ENCODE measurements at places on chromosomes 4 and X.

DNA sequence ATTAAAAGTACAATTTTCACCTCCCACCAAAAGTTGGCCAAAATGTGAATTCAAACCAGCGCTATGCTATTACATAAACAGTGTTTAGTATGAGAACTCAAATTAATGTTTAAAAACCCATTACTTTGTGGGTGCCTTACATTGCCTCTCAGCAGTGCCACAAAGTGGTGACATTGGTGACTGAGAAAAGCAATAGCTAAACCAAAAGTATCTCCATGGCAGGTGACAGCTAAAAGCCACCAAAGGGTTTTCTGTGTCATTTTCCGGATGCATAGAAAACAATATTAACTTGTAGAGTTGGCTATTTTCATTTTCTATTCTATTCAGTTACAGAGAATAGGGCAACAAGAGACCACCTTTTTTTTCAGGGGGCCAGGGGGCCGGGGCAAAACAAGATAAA is 261.2 kb downstream of the MAPK10 start:
- no peak for DNase-seq

DNA sequence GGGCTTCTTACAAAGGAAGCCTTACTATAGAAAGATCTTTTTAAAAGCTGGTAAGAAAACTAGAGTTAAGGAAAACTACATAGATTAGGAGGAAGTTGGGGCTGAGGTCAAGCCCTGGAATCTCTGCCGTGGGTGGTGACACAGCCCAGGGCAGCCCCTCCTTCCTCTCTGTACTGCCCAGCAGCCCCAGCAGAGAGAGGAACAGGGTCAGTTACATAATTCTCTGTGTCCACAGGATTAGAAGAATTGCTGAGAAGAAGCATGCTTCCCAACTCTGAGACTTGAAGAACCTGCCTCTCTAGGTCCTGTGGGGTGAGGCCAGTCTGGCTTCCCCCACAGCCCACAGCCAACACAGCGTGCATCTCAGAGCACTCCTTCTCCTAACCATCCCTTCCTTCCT is 9.2 kb upstream of the ABLIM2 start:
- no peak for DNase-seq

GRCh38 chrX:332496-332860 is 13.9 kb upstream of the GTPBP6 start:
- no peak for DNase-seq

DNA sequence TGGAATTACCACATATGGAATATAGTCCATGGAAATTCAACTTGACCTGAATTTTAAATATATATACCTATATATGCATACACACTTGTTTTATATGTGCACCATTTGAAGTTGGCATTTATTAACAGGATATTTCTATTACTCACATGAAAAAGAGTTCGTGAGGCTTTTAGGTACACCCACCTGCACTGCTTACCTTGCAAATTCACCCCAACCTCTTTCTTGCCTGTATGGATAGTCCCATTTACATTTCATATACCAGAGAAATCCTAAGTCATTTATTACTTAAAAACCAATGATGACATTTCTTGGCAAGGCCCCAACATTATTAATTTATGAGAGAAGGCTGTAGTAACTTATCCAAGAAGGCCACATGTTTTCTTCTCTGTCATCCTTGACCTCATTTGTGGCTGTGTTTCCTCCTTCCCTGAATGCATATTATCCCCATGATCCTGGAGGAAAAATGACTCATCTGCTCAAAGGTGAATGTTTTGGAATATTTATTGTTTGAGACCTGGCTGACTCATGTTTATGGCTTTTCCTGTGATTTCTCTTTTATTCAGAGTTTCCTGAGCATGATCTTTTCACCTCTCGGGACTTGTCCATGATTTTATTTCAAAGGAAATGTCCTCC is 62.2 kb upstream of the FAM241A start:
- no peak for DNase-seq

- DNase-seq, result no peak
Measured at GRCh38 chr4:53601251-53601764, 10.0 kb upstream of the LNX1 start.

DNA sequence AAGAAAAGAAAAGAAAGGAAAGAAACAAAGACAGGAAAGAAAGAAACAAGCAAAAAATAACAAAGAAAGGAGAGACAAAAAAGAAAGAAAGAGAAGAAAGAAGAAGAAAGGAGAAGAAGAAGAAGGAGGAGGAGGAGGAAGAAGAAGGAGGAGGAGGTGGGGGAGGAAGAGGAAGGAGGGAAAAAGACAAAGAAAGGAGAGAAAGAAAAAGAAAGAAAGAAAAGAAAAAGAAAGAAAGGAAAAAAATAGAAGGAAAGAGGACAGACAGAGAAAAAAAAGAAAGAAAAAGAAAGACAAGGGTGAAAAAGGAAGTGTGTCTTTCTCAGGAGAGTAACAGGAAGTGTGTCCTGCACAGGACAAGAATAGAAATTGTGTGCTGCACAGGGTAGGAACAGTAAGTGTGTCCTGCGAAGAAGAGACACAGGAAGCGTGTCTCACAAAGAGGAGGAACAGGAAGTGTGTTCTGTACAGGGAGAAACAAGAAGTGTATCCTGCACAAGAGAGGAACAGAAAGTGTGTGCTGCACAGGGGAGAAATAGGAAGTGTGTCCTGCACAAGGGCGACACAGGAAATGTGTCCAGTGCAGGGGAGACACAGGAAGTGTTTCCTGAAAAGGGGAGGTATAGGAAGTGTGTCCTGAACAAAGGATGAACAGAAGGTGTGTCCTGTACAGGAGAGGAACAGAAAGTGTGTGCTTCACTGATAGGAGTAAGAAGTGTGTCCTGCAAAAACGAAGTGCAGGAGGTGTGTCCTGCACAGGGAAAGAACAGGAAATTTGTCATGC is 101.2 kb downstream of the ARSF start:
- DNase-seq, result no peak

- DNase-seq, result no peak
Measured at GRCh38 chr4:10671799-10672198, 12.8 kb downstream of the CLNK start.

- no peak for DNase-seq
Measured at GRCh38 chr4:87505862-87506261, 23.3 kb downstream of the SPARCL1 start.

- no peak for DNase-seq
Measured at GRCh38 chr4:62271107-62271506, 1071.0 kb downstream of the ADGRL3 start.

GRCh38 chrX:318068-318738 is 393 bp downstream of the GTPBP6 start:
- peak; percentile 96 for DNase-seq
